T-helper 2 cell (primary cell): ENCODE measurements at places on chromosomes 1 and 21.

GRCh38 chr1:54619749-54620148, 3.6 kb downstream of the FAM151A start:
- DNase-seq = no peak

DNA sequence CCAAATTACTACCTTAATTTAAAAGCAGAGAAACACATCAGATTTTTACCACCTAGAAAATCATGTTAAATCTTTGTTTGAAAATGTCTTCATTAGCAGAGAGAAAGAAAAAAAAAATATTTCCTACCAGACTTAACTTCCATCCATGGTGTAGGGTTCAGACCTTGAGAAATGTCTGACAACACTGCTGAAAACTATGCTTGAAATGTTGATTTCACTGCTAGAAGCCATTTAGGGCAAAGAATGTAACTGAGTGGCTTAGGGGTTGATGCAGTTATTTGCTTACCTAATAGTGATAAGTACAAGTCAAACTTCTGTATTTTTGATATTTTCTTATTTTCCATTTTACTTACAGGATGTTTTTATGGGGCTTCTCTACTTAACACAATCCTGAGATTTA, 495.6 kb upstream of the NEGR1 start:
- no peak for DNase-seq

DNA sequence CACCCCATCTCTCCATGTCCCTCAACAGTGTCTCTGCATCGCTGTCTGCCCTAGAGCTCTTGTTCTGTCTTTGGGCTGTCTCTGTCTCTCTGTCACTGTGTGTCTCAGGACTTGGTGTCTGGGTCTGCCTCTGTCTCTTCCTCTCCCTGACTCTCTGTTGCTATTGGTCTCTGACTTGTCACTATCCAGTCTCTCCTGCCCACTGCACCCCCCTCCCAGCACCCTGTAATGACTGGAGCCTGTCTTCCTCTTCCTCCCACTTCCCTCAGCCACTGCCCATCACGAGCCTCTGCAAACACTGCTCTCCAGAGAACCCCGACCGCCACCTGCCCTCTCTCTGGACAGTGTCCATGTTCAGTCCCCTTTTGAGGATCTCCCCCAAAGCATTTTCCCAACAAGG, 12.1 kb downstream of the PEAR1 start:
- DNase-seq = no peak

DNA sequence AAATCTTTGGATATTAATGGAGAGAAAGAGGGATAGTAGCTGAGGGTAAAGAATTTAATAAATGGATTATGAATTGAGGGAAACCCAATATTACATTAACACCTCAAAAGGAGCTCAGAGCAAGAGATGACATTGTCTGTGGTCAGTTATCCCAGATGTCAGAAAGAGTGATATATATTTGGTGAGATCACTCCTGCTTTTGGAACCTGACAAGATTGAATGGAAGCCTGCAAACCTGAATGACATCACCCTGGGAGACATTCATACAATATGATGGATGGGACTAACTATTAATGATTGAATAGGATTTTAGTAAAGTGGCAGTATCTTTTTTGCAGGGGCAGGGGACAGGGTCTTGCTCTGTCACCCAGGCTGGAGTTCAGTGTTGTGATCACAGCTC, 6.8 kb upstream of the IFI6 start:
- DNase-seq = no peak

DNA sequence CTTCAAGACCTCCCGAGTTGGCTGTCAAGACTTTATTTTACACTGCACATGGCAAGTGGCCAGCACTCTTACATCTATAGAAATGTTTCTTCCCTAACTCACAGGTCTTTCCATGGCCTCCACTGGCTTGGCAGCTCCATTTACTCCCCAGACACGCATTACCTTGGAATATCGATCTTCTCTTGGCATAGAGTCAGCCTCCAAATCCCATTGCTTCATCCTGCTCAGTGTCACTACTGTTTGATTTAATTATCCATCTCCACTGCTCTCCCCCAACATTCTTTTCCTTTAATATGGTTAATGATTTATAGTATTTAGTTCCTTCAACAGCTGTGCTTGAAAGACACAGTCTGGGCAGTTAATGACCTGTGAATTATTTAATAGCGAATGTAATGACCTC, 241.2 kb upstream of the MAP1LC3C start:
- no peak for DNase-seq

- DNase-seq = no peak
Measured at GRCh38 chr1:204896023-204896422, 25.4 kb downstream of the NFASC start.

GRCh38 chr1:116679828-116680628, 12.5 kb upstream of the IGSF3 start:
- DNase-seq = no peak

DNA sequence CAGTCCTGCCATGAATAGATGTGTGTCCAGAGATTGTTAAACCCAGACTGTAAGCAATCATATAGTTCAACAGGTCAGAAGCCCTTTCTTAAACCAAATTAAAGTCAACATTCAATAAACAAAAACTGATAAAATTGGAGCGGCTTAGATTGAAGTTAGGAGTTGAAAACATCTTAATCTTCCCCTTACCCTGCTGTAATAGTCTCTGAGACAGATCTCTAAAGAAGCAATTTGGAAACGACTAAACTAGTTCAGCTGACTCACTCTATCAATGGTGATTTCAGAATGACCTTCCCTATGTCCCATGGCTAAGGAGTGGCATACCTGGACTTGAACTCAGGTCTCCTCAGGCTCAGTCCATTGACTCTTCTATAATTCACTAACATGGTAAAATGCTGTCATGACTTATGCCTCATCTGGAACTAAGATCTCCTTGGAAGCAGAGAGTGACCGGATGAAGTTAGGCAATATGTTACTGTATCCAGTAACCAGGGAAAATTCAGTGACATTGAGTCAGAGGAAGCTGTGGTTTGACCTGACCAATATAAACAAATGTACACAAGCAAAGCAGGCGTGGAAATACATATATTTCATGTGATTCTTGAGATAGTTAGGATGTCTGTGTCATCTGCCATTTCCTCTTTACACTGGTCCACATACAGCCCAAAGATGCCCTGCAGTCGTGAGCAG, 30.1 kb downstream of the SGIP1 start:
- DNase-seq = no peak
